ENCODE measurements at places on chromosomes 2 and 18.

DNA sequence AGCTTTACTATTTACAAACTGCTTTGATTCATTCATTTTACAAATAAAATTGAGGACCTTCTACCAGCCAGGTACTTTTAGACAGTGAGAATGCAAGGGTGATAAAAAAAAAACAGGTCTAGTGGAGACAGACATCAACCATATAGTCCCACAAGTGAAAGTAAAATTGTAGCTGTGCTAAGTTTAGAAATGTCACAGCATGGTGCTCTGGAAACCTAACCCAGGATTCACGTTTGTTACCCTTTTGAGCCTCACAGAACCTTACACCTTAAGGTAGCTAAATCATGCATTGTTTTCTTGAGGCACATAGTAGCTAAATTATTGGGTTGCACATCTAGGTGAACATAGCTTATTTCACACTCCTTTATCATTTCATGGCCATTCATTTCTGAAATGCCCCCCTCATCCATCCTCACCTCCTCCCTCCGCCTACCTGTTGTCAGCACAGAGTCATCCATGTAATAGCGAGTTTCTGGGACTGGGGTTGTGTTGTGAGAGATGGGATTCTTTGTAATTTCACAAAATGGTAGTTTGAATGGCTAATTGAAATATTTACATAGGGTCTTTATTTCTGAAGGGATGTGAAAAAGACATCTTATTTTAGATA, 7.1 kb downstream of the MTA3 start:
- DNase-seq, result no peak

DNA sequence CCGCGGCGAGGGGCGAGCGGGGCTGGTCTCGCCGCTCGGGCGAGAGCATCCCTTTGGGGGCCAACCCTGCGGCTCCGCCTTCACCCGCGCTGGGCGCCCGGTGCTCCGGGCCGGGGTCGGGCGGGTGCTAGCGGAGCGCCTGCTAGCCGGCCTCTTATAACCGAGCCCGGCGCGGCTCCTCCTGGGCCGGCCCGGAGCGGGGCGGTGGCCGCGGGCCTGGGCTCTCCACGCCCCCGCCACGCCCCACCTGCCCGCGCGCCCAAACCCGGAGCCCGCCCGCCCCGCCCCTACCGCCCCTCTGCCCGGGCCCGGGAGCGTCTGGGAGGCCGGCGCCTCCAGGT, at the start of gene FOXI3:
FOXI3 (minus strand) TSS at position 129 of the 341 bp plus-strand sequence. CDS start 158 bp downstream, outside the sequence.
- no peak for DNase-seq

- no peak for DNase-seq
Measured at GRCh38 chr2:127324635-127325034, 30.7 kb upstream of the ERCC3 start.

- no peak for DNase-seq
Measured at GRCh38 chr2:84556190-84556589, 39.9 kb downstream of the DNAH6 start.

DNA sequence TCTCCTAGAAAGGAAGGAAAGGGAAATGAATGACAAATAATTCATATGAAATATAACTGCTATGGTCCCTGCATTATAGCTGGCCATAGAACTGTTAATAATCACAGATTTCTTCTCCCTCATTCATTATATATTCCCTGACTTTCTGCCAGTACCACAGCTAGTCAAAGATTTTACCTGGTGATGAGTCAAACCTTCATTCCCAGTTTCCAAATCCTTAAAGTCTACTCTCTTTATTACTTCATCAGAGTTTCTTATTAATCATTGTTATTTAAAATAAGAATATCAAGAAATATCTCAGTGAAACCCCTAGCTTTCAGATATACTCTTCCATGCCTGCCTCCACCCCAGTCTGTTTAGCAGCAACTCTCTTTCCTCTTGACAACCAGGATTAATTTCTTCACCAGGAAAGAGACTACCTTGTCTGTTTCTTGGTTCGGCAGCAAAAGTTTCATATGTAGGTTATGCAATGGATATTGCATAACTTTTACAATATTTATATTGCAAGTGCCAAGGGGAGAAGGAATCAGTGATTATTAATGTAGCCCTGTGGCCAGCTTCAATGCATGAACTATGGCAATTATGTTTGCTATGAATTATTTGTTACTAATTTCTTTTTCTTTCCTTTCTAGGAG, 533.8 kb downstream of the FBXO15 start:
- DNase-seq, result no peak

DNA sequence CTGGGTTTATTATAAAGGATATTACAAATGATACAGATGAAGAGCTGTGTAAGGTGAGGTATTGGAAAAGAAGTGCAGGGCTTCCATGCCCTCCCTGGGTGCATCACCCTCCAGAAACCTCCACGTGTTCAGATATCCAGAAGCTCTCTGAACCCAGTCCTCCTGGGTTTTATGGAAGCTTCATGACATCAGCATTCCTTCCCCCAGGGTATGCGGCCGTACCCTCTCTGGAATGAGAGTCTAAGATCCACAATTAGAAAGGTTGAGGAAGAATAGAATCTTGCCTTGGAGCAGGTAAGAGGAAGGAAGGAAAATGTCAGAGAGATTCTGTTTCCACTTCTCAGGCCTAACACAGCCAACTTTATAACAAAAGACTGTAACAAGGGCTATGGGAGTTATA, 208.2 kb upstream of the DCC start:
- DNase-seq, result no peak

GRCh38 chr2:152974146-152974545, 255.7 kb downstream of the ARL6IP6 start:
- DNase-seq, result no peak

- DNase-seq, result no peak
Measured at GRCh38 chr2:161063946-161064306, 96.3 kb upstream of the TANK start.

- DNase-seq, result no peak
Measured at GRCh38 chr2:26457695-26458364, 20.1 kb downstream of the OTOF start.

DNA sequence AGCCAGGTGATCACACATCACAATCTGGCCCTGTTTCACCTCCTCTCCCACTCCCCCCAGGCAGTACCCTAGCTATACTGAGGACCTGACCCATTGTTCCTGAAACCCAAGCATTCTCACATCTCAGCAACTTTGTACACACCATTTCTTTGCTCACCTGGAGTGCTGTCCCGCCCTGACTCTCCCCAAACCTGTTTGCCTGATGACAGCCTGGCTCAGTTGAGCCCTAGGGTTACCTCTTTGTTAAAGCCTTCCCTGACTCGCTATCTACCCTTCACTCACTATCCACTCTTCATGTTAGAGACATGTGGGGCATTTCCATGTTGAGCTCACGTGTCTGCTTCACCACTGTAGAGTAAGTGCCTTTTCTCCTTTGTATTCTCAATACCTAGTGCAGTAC, 49.1 kb downstream of the GREB1L start:
- no peak for DNase-seq

- no peak for DNase-seq
Measured at GRCh38 chr18:25814841-25815458, 275.5 kb downstream of the SS18 start.

- DNase-seq, result no peak
Measured at GRCh38 chr18:23530195-23530594, 26.9 kb downstream of the RMC1 start.

- no peak for DNase-seq
Measured at GRCh38 chr2:96305979-96306308, 598 bp upstream of the SNRNP200 start.

DNA sequence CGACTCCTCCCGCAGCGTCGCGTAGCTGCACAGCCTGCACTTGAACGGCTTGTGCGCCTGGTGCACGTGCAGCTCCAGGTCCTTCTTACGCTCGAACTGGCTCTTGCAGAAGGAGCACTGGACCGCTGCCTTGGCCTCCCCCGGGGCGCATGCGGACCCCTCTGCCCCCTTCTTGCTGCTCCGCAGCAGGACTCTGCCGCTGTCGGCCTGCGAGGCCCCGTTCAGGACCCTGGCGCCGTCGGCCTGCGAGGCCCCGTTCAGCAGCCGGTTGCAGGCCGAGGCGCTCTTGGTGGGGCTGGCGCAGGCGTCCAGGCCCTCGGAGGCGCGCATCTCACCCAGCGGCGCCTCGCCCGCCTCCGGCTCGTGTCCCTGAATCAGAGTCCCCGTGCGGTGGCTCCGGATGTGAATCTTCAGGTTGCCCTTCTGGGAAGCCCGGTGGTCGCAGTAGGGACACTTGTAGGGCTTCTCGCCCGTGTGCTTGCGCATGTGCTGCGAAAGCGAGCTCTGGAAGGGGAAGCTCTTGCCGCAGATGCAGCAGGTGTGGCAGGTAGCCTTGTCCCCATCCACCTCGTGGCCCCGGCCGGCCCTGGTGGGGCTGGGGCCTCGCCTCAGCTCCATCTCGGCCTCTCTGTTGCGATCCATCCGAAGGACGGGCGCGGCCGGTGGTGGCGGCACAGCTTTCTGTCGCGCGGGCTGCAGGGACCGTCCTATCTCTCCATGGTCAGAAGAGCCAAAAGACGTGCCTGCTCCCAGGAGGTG, 52.5 kb downstream of the ZNF516 start:
- DNase-seq, result no peak

GRCh38 chr2:240403396-240404104, 31.9 kb upstream of the GPC1 start:
- DNase-seq, result no peak

- DNase-seq, result no peak
Measured at GRCh38 chr2:55875434-55876135, 48.0 kb downstream of the EFEMP1 start.

DNA sequence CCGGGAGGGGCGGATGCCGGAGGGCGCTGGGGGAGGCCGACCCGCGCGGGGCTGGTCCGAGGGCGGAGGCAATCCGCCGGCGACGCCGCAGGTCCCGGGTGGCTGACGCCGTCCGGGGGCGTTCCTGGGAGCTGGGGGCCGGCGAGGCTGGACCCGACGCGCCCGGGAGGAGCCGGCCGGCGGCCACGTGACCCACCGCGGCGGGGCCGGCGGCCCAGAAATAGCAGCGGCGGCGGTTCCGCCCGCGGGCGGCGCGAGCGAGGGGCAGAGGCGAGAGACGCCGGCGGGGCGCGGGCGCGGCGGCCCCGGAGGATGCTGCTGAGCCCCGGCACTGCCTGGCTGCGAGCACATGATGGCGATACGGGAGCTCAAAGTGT, at the start of gene RAB31:
RAB31 (plus strand) TSS at position 245 of the 377 bp plus-strand sequence; CDS start at position 350, 105 bp downstream.
- DNase-seq, result no peak

DNA sequence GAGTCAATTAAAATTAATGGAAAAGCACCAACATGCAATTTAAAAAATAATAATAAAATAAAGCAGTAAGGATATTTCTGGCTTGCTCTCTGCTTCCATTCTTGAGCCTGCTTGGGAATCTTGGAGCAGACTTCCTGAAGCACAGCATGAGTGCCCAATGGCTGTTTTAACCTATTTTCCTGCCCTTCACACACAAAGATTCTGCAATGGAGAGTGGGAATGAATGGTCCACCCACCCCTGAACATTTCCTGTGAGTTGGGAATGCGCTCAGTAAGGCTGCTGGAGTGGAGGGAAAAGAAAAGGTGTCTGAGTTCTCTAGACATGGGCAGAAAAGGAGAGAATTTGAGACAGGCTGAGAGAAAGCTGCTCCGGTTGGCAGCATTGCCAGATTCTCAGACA, 140.6 kb downstream of the BCL2 start:
- DNase-seq, result no peak

- DNase-seq, result no peak
Measured at GRCh38 chr2:30899516-30900054, 92.3 kb upstream of the CAPN13 start.

- DNase-seq, result no peak
Measured at GRCh38 chr18:63492851-63493250, 16.1 kb downstream of the SERPINB5 start.

DNA sequence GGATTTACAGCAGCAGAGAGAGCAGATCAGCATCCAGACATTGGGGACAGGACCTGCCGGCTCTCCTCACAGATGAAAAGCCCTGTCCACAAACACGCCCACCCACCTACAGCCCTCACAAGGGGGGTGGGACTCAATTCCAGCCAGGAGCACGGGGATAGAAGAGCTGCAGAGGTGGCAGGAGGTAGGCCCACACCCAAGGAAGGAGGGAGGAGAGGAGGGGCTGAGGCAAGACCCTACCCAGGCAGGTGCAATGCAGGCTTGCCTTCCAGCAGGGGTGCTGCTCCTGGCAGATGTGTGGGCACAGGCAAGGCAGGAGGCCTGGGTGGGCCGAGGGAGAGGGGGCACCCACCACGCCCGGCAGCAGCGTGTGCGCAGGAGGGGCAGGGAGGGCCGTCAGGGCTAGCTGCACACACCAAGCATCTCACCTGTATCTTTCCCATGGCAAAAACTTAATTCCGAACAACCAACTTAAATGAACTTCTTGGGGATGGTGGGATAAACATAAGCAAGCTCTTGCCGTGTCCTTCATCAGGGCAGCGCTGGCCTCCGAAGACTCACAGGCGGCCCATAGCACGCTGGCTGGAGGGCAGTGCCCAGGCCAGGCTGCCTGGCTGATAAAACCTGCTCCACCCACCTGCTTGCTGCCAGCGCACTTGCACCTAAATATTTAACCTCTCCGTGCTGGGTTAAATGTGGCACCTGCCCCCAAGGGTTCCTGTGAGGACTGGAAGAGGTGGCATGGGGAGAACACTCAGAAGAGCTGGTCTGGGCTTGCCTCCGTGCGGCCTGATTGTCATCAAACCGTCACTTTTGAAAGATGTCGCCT, 219.5 kb downstream of the HDAC4 start:
- DNase-seq, result no peak

DNA sequence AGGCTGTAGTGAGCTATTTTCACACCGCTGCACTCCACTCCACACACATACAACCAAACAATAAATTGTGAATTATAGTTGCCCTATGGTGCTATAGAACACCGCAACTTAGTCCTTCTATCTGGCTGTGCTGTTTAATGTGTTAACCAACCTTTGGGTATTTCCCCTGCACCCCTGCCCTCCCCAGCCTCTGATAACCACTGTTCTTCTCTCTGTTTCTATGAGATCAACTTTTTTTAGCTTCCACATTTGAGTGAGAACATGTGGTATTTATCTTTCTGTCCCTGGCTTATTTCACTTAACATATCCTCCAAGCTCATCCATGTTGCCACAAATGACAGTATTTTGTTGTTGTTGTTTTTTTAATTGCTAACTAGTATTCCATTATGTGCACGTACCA, 32.5 kb downstream of the TET3 start:
- DNase-seq, result no peak

- DNase-seq, result no peak
Measured at GRCh38 chr2:36963106-36963505, 3.2 kb downstream of the STRN start.

- DNase-seq, result no peak
Measured at GRCh38 chr2:102269200-102269524, 42.2 kb upstream of the IL1RL1 start.

DNA sequence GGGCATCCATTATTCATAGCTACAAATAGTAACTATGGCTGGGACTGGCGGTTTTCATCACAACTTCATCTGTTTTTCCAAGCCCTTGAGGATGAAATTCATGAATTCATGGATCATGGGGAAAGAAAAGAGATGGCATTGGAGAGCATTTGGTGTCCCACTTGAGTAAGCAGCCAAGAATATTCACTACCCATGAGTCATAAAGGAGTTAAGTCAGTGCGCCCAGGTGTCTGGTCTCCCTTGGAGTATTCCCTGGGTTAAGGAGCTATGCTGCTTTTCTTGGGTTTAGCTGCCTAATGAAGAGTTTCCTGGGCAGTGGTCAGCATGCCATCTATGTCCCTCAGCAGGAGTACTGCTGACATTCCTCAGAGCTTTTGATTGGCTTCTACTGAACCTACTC, 21.3 kb upstream of the LDAH start:
- DNase-seq, result no peak

- DNase-seq, result no peak
Measured at GRCh38 chr2:205484764-205485163, 197.5 kb upstream of the NRP2 start.
